ENCODE measurements at places on chromosomes 12 and 14.

GRCh38 chr12:132185705-132186104 is 41.4 kb downstream of the NOC4L start:
- no peak for DNase-seq

- DNase-seq = no peak
Observed at GRCh38 chr12:88726806-88727720, 146.8 kb upstream of the KITLG start.

DNA sequence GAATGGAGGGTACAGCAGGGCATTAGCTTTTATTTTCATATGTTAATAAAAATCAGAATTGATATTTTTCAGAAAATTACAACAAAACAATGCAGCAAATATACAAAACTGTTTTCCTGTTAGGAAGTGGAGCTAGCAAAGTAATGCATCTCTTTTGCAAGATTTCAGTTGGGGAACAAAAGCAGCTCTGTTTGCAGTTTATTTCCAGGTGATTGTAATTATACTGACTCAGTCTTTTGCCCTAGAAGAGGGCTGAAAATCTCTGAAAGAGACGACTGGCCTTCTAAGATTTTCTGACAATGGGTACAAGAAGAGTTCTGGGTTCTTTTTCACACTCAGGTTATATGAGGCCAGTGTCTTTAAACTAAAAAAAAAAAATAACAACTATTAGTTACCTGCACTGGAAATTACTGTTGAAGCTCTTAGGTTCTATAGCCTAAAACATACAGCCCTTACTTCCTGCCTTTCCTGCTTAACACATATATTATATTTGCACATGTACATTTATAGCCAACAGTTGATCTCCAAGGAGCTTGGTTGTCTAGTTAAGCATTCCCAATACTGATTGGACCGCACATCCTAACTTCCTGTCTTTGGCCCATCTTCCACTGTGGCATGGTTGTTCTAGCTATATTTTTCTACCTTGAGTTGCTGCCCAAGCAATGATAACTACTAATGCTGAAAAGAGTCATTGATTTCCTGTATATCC is 199.1 kb upstream of the KRR1 start:
- no peak for DNase-seq

GRCh38 chr14:69635981-69636639 is 24.7 kb downstream of the SUSD6 start:
- DNase-seq = peak; percentile 51

DNA sequence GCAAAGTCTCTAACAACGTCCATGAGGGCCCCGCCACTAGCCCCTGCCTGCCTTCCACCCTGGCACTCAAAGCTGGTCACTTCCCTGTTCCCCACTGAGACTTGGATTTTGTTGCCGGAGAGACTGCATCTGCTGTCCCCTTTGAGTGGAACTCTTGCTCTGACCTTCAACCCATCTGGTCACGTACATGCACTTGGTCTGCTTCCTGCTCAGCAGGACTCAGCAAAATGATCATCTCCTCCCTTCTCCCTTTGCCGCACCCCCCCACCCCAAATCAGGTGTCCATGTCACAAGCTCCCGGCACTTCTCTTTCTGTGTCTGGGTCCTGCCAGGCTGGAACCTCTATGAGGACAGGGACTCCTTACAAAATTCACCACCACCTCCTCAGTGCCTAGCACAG is 180.9 kb downstream of the CHST11 start:
- peak; percentile 42 for DNase-seq

- DNase-seq = peak; percentile 56
Observed at GRCh38 chr12:50734409-50735263, 29.3 kb upstream of the ATF1 start.

DNA sequence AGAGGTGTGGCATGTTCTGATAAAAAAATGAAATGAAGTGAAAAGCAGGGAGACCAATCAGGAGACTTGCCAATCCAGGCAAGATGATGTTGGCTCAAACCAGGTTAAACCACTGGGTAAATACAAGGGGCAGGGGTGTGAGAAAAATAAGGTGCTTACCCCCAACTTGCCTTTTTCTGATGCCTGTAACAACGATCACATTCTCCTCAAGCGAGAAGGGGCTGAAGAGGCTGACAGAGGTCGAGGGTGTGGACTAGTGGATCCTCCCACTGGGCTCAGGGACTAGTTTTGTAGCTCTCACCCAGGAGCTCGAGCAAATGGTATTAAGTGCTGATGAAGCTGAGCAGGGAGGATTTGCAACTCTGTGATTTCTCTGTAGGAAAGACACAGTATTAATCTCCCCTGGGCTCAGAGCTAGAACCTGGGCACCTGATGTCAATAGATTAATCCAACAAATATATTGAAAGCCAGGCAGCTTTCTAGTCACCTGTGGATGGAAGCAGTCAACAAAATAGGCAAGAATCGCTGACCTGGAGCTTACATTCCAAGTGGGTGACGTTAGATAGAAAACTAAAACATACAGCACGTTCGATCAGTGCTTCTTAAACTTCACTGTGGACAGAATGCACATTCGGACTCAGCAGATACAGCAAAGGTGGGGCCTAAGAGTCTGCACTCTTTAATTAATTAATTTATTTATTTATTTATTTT is 15.2 kb upstream of the EAPP start:
- DNase-seq = no peak

DNA sequence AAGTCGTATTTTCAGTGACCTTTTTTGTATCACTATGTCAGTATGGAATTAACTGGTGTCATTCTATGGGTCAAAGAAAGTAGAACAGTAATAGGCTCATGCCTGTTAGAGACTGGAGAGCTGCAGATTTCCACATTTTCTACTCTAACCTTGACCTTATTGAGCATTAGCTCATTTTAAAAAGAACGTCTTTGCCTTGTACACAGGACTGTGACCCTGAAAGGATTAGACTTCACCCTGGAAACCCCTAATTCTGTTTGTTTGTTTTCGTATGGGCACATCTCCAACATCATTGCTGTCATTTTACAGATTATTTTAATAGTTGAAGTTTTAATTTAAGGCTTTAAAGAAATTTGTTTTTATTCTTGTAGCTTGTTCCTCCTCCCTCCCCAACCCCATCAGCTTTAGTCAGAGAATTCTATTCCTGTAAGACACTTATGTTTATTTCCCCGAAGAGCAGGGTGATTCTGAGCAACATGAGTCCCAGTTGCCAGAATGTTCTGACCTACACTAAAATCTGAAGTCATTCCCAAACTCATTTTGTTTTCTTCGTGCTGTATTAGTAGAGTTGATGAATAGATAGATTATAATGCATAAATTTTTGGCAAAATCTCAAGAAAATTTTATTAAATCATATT is 451.3 kb downstream of the FOXG1 start:
- DNase-seq = no peak

GRCh38 chr14:71658261-71658860 is 273.9 kb upstream of the RGS6 start:
- no peak for DNase-seq

- DNase-seq = no peak
Observed at GRCh38 chr12:62995097-62995496, 60.1 kb upstream of the PPM1H start.

GRCh38 chr12:8156416-8156815 is 399 bp upstream of the ZNF705A start:
- DNase-seq = no peak

- DNase-seq = no peak
Observed at GRCh38 chr14:21320913-21321312, 41.0 kb downstream of the RPGRIP1 start.

DNA sequence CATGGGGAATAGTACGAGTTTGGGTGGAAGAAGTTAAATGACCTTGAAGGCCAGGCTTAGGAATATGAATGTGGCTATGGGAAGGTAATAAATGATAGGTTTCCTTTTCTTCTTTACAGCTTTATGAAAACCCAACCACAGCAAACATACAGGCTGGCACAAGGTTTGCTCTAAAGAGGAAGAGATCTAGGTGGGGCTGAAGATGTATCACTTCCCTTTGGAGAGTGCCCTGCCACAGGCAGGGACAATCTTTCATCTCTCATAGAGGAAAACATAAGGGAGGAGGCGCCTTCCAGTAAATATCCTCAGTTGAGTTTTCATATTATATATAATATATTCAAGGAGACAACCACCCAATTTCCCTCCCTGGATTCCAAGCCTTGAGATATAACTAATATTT is 72.9 kb upstream of the FRMD6 start:
- DNase-seq = no peak

DNA sequence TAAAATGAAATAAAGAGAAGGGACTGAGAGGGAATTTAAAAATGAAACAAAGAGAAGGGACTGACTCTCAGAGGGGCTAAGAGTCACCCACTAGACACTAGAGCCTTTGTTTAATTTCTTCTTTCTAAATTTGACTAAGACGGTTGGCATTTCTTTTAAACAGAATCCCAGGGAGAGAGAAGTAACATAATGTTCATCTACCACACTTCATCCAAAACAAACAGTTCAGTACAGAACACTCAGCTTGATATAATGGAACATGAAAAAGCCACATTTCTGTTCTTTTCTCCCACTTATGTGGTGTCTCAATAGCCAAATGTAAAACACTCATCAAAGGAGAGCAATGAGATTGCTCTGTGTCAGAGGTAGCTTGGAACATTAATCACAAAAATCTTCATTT is 10.1 kb upstream of the NT5DC3 start:
- no peak for DNase-seq

- DNase-seq = no peak
Observed at GRCh38 chr12:11853126-11853525, 203.7 kb downstream of the ETV6 start.

GRCh38 chr12:13233830-13234641 is 37.5 kb downstream of the EMP1 start:
- DNase-seq = peak; percentile 67

DNA sequence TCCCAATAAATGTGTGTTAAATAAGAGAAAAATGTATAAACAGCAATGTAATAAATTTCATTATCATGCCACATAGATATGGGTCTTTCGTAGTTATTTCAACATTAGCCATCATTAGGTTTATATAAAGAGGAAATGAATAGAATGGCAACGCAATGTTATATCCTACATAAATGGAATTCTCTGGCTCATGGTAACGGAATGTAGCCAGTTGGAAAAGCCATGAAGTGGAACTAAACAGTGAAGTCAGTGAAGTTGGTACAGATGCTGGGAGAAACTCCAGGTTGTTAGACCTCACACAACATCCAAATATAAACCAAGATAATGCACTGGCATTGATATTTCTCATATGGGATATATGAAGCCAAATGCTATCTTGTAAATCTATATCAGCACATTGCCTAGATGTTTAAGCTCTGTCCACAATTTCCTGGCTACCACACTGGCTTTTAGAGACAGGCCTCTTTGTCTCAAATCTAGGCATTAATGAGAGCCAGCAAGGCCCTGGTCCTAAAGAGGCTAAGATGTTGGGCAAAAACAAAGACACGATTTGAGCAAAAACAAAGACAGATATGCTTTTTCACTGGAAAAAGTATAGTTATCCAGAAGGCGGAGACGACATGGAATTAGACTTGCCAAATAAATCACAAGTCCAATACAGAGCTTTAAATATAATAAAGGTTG is 861.0 kb downstream of the RPS29 start:
- DNase-seq = no peak

Data from KBM-7 (cell line).